ENCODE measurements at places on chromosomes 13 and 19.
A peak's percentile ranks its signal among the peaks of the same experiment; 100 is the strongest.

GRCh38 chr19:778910-779653, 18.2 kb upstream of the PTBP1 start:
- DNase-seq: peak; percentile 97

GRCh38 chr19:54208784-54209057, 8.1 kb downstream of the RPS9 start:
- DNase-seq: no peak

DNA sequence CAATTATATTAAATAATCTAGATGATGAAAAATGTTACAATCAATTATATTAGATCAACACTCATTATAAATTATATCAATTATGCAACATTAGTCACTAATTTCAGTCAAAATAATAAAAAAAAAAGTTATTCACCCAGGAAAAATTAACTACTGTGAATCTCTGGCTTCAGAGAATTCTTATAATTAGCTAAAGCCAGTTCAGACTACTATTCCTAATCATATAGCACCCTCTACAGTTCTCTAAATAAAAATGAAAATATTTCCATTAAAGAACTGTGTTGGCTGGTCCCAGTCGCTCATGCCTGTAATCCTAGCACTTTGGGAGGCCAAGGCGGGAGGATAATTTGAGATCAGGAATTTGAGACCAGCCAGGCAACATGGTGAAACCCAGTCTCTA, 33.0 kb downstream of the XPO4 start:
- peak; percentile 43 for DNase-seq

DNA sequence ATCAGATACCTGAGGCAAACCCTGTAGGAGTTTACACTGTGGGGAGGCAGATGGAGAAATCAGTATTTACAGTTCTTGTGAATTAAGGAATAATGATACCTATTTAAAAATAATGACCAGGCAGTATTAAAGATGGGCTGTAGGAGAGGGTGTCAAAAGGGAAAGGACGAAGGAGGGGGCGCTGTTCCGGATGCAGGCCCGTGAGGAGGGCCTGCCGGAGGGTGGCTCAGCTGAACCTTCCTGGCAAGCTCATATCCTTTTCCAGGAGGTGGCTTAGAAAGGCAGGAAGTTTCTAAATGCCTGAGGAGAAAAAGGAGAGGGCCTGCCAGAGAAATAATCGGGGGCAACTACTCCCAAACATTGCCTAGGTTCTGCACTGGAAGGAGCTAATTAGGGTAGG, 46.6 kb downstream of the MBNL2 start:
- DNase-seq: peak; percentile 69

GRCh38 chr13:62305756-62306155, 890.1 kb upstream of the PCDH20 start:
- peak; percentile 8 for DNase-seq

GRCh38 chr13:21929400-21929799, 258.5 kb downstream of the FGF9 start:
- no peak for DNase-seq
